ENCODE measurements at places on chromosomes 7 and 10.

DNA sequence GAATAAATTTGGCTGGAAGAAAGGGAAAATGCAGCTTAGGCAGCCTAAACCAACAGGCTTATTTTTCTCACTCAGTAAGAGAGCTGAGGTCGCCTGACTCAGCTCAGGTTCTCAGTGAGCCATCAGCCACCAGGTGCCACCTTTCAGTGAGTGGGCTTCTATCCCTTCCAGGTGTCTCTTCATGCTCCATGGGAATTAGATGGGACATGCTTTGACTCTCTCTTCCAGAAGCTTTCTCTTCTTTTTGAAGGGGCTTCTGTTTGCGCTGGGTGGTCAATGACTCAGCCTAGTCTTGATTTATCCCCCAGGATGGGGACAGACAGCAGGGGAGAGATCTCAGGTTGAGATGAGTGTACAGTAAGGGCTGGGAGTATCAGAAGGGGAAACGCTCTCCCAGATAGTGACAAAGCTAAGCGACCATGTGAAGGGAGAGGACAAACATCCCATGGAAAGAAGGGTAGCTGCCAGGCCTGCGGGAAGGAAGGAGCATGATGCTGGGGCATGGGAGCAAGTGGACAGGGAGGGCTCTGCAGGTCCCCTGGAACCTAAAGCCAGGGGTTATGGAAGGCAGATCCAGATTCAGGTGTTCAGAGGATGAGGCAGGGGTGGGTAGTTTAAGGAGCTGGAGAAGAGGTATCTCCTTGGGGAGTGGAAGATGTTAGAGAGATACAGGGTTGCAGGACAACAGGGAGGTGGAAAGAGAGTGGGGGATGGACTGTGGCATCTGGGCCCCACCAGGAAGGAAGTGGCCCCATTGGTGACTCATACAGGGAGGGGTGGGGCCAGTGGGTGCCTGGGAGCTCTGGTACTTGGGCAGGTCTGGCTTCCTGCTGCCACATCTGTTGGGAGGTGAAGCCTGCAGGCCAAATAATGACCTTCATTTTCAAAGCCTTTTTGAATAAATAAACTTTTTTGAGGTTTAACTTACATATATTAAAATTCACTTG lies 32.5 kb downstream of the OGDH start:
- DNase-seq: peak; percentile 88

- no peak for DNase-seq
Measured at GRCh38 chr7:146736446-146737190, 620.0 kb downstream of the CNTNAP2 start.

DNA sequence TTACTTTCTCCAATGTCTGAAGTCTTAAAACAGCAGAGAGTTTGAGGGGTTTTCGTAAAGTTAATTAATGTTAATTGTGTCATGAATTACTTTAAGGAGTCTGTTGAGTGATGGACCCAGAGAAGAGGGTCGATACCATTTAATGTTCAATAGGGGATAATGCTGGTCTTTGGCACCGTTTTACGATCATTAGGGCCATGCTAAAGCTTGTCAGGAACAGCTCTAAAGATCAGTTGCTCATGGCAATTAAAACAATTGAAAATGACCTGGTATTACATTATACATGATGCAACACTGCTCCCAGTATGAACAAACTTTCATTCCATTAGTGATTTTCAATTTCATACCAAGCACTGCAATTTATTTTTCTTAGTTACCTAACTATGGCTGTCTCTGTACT lies 296.9 kb downstream of the ETV1 start:
- no peak for DNase-seq

- no peak for DNase-seq
Measured at GRCh38 chr7:38025815-38026214, 105.4 kb downstream of the EPDR1 start.

GRCh38 chr10:35563261-35563891 lies 41.8 kb upstream of the GJD4 start:
- peak; percentile 54 for DNase-seq

GRCh38 chr7:30713392-30713791 lies 31.1 kb upstream of the CRHR2 start:
- DNase-seq: no peak

GRCh38 chr10:92483539-92483938 lies 90.4 kb downstream of the IDE start:
- no peak for DNase-seq

DNA sequence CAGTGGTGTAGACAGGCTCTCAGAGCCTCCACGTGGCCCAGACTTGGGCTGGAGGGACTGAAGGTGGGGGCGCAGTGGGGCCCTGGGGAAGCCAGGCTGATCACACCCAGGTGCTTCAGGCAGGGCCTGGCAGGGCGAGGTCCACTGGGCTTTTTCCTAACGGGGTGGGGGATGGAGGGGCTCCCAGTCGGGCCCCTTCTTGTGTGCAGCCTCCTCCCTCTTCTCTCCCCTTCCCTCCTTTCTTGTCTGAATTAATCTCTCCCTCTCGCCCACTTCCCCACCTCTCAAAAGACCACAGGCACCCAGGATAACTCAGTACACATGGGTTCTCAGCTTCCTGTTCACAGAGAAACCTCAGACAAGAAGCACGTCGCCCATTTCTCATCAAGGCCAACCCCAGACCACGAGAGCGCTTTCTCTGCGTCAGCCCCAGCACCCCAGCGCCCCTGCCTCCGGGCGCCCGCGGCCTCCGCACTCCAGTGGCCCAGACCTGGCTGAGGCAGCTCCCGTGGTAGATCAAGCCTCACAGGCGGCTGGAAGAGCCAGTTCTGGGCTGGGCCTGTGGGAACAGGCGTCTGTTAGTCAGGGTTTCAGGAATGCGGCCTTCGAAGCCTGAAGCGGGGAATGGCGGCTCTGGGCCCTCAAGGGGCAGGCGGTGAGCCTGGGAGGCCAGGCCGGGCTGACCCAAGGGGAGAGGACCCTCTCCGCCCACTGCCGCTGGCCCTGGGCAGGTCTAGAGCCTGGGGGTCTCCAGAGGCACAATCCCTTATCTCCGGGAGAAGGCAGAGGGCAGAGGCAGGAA lies 50.6 kb downstream of the PWWP2B start:
- DNase-seq: peak; percentile 89

DNA sequence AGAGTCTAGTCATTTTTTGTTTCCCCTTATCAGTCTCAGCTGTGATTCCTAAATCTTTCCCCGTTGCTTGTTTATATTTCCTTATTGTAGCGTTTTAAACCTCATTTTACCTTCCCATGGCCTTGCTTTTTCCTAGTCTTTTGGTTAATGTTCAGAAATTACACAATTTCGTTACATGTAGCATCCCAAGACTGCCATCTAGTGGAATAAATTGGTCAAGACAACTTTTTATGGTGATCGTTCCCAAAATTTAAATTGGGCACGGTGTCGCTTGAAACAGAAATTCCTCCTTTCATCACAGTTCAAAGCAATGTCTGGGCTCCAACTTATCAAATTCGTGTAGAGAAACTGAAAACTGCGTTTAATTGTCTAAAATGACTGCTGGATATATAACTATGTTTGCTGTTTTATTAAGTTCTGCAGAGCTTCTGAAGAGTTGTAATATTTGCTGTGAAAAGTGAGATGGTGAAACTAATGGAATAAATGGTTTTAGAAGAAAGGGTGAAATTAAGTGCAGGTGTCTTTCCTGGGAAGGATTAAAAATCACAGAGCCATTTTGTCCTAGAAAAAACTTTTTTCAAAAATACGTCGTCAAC lies 370.2 kb downstream of the PHF14 start:
- no peak for DNase-seq

DNA sequence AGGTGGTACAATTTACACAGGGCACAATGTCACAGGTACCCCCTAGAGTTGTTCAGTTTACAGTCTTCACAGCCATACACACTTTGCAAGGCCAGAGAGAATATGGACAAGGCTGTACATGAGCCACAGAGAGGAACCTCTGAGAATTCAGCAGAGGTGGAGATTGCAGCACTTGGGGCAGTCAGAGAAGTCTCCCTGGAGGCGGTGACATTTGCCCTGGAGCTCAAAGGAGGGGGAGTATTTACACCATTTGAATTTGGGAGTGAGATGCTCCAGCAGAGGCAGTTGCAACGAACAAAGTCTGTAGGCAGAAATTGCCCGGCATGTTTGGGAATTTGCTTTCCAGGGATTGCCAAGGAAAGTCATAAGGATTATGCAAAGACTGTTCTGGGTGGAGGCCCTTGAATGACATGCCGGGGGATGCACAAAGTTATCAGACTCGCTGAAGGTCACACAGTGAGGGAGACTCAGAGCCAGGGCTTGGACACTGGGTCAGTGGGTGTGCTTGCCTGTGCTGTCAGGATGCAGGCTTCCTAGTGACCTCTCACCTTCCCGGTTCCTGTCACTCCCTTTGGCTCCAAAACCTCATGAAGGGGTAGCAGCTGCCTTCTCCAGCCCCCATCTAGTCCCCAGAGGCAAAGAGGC lies 160.7 kb upstream of the PCBD1 start:
- DNase-seq: no peak

DNA sequence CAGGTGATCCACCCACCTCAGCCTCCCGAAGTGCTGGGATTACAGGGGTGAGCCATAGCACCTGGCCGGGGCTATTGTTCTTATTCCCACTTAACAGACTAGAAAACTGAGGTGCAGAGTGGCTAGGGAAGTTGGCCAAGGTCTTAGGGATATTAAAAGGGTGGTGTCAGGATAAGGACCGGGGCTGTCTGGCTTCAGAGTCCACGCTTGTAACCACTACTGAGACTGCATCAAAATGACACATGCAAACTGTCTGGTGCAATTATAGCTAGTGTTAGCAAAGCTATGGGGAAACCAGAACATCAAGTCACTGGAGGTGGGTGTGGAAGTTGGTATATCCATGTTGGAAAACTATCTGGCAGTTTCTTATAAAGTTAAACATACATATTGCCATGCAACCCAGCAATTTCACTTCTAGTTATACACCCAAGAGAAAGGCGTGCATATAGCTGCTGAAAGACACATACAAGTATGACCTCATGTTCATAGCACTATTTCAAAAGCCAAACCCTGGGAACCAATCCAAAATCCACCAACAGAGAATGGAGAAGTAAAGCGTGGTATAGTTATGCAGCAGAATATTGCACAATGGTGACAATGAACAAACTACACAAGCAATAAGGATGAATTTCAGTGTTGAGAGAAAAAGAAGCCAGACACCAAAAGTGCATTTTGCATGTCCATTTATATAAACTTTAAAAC lies 33.9 kb upstream of the EEPD1 start:
- DNase-seq: peak; percentile 41

- DNase-seq: no peak
Measured at GRCh38 chr10:59907537-59907917, 1.2 kb upstream of the CCDC6 start.

DNA sequence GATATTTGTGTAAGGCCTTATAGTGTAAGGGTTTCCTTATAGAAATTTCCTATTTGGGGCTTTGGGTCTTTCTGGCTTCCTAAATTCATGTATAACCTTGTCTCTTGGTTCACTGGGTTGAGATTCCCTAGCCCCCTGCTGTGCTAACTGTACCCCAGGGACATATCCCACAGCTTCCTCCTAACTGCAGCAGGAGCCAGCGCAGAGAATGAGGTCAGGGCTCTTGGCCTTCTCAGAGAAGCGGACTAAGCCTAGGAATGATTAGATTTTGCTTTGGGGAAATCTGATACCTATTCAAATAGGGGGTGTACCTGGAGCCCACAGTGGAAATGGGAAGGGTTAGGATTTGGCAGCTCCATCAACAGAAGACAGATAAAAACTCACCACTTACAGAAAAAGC lies 138.1 kb upstream of the EFCAB10 start:
- no peak for DNase-seq

DNA sequence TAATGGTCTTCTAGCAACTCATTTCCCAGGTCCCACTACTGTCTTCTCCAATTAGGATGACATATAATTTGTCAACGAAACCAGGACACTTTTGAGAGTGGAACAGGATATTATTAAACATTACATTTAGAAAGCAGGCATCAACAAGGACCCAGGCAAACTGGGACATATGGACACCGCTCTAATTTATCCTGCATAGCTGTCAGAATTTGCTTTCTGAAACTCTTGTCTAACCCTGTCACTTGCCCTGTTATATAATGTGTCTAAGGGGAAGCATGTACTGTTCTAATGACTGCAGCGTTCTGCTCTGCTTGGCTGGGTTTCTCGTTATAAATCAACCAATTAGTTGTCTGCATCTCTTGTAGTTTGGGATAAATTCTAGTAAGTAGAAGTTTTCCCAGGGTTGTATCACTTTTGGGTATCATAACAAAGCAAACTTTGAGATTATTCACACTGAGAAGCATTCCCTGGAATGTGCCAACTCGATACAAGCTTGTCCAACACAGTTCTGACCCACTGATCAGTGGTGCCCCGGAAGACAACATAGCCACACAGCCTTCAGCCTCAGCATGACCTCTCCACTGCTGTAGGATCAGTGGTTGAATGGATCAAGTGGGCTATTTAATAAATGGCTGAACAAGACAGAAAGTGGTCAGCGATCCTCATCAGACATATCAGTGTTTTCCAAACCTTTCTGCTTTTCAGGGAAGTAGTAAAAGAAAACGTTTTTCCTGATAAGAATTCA lies 228.1 kb downstream of the KIF20B start:
- no peak for DNase-seq

- DNase-seq: no peak
Measured at GRCh38 chr10:45580371-45581215, 92.0 kb downstream of the ZFAND4 start.

DNA sequence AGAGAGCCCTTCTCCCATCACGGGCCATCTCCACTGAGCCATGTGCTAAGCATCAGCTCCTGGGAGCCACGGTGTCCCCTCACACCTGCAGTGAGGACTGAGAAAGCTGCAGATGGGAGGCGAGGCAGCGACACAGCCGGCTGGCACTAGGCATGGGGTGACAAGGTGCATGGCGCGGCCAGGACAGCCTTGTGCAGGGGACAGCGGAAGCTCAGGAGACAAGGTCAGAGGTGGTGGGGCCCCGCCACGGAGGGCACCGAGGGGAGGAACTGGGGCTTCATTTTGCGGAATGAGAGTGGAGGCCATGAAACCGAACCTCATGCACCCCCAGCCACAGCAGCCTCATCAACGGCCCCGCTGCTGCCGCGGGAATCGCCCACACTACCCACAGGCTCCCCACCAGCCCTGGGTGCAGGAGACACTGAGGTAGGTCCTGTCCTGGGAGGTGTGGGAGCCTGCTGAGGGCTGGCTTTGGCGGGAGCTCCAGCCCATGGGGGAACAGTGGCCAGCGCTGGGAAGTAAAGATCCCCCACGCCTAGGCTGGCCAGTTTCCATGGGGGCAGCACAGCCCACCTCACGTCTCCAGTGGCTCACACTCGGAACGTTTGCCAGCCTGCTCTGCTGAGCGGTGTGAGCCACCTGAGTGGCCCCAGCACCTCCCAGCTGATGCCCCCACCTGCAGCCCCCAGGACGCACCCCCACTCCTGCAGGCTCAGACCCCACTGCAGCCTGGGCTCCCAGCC lies 71.2 kb upstream of the INSIG1 start:
- DNase-seq: no peak

DNA sequence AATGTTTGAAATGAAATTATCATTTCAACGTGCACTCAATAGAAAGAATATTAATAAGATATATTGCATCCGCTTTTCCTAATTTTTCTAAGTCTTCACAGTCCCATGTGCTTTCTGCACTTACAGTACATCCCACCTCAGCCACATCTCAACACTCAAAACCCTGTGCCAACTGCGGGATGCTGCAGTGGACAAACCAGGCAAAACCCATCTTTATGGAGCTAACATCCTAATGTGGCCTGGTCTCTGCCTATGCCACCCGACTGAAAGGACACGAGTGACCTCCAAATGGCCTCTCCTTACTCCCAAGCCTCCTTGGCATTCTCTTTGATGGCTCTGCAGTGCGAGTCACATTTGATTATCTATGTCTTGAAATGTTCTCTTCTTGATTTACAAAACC lies 57.4 kb upstream of the ADRB1 start:
- no peak for DNase-seq
